ENCODE measurements at places on chromosomes 3 and 15.

DNA sequence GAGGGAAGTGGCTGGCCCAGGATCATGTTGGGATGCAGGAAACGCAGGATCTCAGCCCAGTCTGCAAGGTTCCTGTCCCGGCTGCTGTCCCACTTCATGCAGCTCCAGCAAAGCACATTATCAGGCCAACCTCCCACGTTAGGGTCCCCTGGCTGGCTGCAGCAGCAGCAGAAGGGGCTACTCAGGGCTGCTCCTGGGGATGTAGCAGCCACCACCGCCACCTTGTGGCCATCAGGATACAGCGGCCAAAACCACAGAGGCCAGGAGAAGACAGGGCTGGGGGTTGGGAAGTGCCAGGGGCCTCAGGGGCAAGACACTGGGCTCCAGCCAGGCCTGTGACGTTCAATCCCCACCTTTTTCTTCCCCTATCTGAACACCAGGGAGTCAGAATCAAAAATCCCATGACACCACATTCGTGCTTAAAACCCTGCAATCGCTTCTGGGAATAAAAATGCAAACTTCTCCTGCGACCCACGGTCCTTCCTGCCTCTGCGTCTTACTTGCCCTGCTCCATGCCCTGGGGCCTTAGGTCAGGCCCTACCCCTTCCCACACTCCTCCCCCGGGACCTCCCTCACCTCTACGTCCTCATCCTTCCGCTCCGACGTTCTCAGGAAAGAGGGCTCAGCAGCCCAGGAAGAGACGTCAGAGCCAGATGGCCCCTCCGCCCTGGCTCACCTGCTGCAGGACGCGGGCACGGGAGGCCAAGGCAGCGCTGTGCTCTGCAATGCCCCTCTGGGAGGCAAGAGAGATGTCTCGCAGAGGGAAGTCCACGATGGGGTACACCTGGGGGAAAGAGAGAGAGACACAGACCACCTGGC is 21.5 kb downstream of the SSUH2 start:
- peak; percentile 8 for DNase-seq

DNA sequence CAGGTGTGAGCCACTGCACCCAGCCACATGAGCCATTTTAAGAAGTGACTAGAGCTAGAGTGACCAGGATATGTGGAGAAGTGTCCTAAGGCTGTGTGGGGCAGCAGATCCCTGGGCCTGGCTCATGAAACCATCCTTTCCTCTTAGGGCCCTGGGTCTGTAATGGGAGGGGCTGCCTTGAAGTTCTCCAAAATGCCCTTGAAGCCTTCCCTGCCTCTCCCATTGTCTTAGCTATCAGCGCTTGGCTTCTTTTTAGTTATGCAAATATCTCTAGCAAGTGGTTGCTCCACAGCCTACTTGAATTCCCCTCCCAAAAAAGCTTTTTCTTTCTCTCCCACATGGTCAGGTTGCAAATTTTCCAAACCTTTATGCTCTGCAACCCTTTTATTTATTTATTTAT is 112.4 kb upstream of the SPATA16 start:
- no peak for DNase-seq

- peak; percentile 42 for DNase-seq
Measured at GRCh38 chr3:113266738-113267137, 55.4 kb downstream of the BOC start.

- no peak for DNase-seq
Measured at GRCh38 chr3:70308760-70309159, 3.7 kb downstream of the MDFIC2 start.

- DNase-seq = no peak
Measured at GRCh38 chr15:64629063-64629462, 146.3 kb downstream of the RBPMS2 start.

- DNase-seq = no peak
Measured at GRCh38 chr15:67186226-67186649, 68.2 kb downstream of the AAGAB start.

- DNase-seq = no peak
Measured at GRCh38 chr3:29281344-29282241, 722 bp downstream of the RBMS3 start.

- no peak for DNase-seq
Measured at GRCh38 chr3:19662486-19662885, 271.5 kb downstream of the EFHB start.

- no peak for DNase-seq
Measured at GRCh38 chr3:41111011-41111410, 88.3 kb upstream of the CTNNB1 start.

- no peak for DNase-seq
Measured at GRCh38 chr3:15171096-15171495, 35.0 kb upstream of the CAPN7 start.

DNA sequence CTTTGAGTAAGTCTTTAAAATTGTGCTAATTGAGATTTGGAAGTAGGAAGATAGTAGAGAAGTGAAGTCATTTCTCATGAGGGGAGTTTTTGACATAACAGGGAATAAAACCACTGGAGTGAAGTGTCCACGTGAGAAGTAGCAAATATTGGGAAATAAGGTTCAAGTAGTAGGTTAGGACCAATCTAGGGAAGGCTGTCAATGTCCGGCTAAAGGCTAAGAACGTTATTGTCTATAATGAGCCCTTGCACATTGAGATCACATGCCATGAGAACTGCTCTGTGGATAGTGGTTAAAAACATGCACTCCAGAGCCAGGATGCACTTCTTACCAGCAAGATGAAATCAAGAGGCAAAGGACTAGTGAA is 459.9 kb upstream of the TPRG1 start:
- no peak for DNase-seq

DNA sequence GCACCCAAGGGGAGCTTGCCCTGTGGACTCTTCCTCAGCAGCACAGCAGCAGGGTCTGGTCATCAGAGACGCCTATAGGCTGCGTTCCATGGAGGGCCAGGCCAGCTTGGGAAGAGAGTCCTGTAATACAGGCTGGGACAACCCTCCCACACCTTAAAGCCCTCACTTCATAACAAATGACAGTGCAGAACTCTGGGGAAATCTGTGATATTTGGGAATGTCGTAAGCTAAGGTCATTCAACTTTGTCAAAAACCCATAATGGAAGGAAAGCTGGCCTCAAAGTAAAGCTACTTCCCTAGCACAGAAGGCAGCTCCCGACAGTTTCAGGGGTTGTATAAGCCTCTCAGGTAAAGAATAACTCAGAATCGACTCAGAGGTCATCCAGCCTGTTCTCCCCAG is 133.1 kb downstream of the MEGF11 start:
- no peak for DNase-seq

GRCh38 chr3:8644748-8645390 is at the start of gene SSUH2:
Gene SSUH2 (minus strand): TSS chr3:8644798. CDS start chr3:8644758, 40 bp downstream.
- DNase-seq = no peak

DNA sequence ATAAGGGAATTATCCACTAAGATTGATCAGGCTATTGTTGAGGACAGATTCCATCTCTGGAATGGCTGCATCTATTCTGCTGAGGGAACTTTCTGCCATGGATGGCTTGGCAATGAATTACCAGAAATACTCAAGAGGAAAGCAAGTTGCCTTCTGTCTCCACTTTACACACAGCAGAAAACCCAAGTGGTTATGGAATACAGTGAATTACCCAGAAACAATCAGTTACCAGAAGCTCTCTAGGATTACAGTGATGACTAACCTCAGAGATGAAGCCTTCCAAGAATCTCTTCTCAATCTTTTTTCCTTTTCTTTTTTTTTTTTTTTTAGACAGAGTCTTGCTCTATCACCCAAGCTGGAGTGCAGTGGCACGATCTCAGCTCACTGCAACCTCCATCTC is 183.3 kb downstream of the WDR76 start:
- no peak for DNase-seq

GRCh38 chr3:174483254-174483653 is 375.9 kb upstream of the NAALADL2 start:
- DNase-seq = no peak

GRCh38 chr15:62624547-62625378 is 417.8 kb upstream of the TPM1 start:
- no peak for DNase-seq

DNA sequence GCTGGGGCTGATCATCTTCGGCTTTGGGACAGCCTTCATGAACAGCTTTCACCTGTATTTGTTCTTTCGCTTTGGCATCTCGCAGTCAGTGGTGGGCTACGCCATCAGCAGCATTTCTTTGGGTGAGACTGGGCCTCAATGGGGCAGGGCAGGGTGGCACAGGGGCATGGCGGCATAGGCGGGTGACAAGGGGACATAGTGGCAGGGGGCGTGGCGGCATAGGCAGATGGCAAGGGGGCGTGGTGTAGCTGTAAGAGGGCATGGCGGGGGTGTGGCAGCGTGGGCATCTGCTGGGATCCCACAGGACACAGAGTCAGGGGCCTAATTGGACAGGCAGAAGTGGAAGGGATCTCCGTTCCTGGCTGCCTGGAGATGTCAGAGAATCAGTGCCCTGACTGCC is 25.5 kb downstream of the SLC22A14 start:
- DNase-seq = no peak

DNA sequence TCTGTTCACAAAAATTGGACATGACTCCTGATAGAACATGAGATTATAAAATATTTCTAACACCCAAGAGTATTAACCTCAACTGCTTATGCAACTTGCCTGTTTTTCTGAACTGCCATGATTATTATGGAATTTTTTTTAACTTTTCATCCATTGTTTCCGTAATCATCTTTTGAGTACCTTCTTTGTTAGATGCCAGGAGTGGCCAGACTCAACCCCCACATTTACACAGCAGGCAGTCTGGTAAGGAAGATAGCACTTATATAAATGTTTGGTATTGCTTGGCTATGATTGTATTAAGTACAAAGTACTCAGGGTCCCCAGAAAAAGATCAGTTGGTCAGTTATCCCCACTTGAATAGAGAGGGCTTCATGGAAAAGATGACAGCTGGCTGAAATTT is 74.3 kb downstream of the CRYBG3 start:
- DNase-seq = no peak

DNA sequence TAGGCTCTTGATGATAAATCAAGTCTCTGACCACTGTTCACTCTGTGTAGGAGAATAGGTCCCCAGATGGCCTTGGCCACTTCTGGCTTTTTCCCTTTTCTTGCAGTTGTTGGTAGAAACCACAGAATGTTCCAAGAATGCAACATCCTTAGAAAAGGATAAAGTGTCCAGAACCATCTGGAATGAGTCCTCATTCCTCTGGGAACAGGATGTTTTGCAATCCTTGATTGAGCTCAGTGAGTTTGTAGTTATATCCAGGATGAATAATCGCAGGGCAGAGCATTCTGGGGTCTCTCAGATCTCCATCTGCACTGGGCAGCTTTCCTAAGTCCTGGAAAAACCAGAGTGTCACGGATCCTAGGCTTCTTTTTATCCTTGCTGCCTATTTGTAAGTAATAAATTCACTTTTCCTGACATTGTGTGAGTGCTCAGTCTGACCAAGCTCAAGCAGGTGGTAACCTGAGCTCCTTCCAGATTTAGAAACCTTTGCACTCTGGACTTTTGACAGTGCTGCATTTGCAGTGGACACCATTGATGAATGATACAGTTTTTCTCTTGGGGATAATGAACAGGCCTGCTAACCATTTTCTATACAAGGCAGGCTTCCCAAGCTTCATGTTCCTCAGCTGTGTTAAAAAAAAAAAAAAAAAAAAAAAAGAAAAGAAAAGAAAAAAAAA is 1028.6 kb downstream of the OTOL1 start:
- no peak for DNase-seq

GRCh38 chr15:44159492-44159891 is 35.6 kb downstream of the FRMD5 start:
- DNase-seq = no peak

DNA sequence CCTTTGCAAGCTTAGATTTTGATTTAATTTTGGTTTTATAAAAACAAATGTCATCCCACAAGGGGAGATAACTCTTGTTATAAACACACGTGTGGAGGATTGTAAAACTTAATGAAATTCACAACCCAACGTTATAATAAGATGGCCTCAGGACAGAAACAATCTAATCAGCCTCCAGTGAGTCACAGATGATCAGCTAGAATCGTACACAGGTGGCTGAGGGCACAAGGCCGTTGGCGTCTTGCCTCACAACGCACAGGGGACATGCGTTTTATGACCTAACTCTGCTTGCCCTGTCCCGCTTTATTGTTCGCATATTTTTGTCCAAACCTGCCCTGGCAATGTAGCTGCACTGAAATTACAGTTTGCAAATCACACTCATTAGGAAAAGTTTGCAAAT is 121.9 kb upstream of the PDZRN3 start:
- no peak for DNase-seq

DNA sequence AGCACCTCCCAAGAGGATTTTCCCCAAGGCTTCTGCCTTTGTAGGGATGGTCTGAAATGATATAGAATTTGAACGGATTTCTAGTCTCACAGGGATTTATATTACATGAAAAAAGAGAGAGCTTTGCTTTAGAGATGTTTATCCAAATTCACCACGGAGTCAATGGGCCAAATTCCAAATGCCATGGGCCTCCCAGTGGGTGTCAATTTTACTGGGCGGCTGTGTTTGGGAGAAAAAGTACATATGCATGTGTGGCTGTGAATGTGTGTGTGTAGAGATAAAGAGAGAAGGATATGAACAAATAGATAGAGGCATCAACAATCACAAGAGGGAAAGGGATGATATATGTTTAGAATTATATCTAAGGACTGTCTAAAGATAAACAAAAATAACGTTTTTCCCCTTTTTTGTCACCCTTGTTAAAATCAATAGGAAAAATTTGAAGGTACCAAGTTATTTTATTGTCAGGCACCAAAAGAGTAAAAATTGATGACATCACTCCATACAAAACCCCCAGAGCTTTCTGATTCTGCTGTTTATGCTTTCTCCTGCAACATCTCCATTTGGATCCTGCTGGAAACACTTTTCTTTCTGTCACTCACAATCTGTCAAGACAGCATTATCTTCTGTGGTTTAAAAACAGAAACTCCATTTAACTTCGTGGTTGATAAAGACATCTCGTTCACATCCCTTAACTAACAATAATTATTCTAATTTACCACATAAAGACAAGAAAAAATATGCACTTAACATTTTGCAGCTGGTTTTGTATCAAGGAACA is 160.7 kb downstream of the FHIT start:
- DNase-seq = no peak

GRCh38 chr15:45868109-45868691 is 233.4 kb downstream of the SQOR start:
- DNase-seq = no peak

- DNase-seq = no peak
Measured at GRCh38 chr3:129585949-129586657, 20.4 kb downstream of the PLXND1 start.
